ENCODE measurements at places on chromosomes 5 and 9. TPM values are rescaled to one million over a fixed set of nuclear protein-coding genes. Genes with fewer than 3 reads are reported as not detected.

Gene PHF2
- total RNA-seq: 26.5 TPM

Gene ARL14EPL
- total RNA-seq: not detected

Gene IL3
- total RNA-seq: 94.6 TPM

Gene PCDHA1
- not detected for total RNA-seq

Gene CRB2
- total RNA-seq: not detected

Gene GLRA1
- not detected for total RNA-seq

Gene GTF3C4
- total RNA-seq: 19.3 TPM

Gene IFNA13
- total RNA-seq: not detected

Gene CIZ1
- 154 TPM for total RNA-seq

Gene FRMD3
- total RNA-seq: 0.37 TPM

Gene ENTREP1
- total RNA-seq: not detected

Gene STOML2
- 250 TPM for total RNA-seq

Gene C9orf50
- total RNA-seq: not detected

Gene PCDHGC3
- 0.31 TPM for total RNA-seq

Gene LECT2
- not detected for total RNA-seq

Gene PLPPR1
- total RNA-seq: not detected

Gene CCDC152
- total RNA-seq: 4.3 TPM

Gene IFNE
- total RNA-seq: not detected

Gene SLC25A2
- total RNA-seq: 0.20 TPM

Gene KLF9
- 18.1 TPM for total RNA-seq

Gene HTR4
- not detected for total RNA-seq

Gene AHRR
- total RNA-seq: 23.7 TPM

Gene NXNL2
- total RNA-seq: not detected

Gene MOB3B
- total RNA-seq: 0.26 TPM

Gene PPP6C
- total RNA-seq: 47.2 TPM

Gene PCDHGB4
- 0.18 TPM for total RNA-seq

Gene FAM151B
- 0.32 TPM for total RNA-seq

Gene QRFP
- not detected for total RNA-seq

Gene TMEM203
- 41.5 TPM for total RNA-seq

Gene SLC45A2
- total RNA-seq: not detected

Gene NACC2
- total RNA-seq: 3.7 TPM

Gene NUTM2F
- not detected for total RNA-seq

Gene HSD17B3
- not detected for total RNA-seq

Data from activated T-helper 1 cell treated with anti-CD3 and anti-CD28 coated beads, Interleukin-12 subunit alpha, Interleukin-12 subunit beta, Interleukin-2, Interleukin-4 antibody, amounts not matched to agents 30 ng/mL and 10 ng/mL and 1 ng/mL, durations not matched to agents 14 hours and 24 hours and 36 hours (primary cell).